ENCODE measurements at places on chromosomes 4 and X. TPM values are rescaled to one million over a fixed set of nuclear protein-coding genes. Genes with fewer than 3 reads are reported as not detected.

DNA sequence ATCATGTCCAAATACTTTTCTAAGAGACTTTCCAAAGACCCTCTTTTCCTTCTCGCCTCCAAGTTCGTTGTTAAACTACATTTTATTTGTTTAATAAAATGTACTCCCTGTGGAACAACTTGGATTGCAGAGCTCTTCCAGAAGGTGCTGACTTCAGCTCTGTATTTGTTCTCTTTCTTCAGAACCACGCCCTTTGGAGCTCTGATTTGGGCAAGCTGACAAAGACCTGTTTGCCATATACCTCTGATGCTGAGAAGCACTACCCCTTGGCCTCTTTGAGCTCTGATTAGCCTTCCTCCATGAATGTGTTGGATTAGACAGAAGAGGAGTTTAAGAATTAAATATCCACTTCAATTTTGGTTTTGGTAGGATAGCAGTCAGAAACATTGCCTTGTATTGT lies 815.1 kb upstream of the POU3F4 start:
- no peak for DNase-seq

The GYPE gene
- total RNA-seq, result 0.29 TPM

DNA sequence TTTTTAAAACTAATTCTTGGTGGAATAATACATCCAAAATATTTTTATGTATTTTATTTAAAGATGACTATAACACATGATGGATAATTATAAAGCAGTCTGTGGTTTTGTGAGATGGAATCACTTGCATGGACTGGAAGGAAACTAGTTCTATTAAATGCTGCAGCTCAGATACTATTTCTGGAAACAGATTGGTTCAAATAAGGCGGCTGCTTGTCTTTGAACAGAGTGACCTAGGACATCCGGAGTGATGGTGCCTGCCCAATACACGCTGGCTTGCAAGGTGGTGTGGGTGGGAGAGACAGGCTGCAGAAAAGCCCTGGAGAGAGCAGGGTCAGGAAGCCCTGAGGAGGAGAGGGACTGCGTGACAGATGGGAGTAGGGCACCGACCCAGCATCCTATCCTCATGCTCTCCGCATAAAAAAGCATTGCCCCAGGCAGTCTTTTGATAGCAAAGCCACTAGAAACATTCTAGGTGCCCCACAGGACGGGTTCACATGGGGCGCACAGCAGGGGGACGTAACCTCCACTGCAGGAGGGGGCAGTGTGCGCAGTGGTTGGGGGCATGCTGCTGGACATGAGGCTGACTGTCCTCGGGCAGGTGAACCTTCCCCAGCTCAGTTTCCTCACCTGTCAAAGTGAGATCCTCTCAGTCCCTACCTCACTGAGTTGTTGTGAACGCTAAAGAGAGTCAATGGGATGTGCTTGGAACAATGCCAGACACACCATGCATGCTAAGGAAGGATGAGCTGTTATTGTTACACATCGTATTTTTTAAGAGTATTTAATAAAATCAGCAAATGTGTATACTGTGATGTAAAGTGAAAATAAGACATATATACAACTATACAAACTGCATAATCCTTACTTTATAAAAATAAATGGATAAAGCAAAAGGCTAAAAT lies 71.3 kb downstream of the EVC2 start:
- DNase-seq, result no peak

DNA sequence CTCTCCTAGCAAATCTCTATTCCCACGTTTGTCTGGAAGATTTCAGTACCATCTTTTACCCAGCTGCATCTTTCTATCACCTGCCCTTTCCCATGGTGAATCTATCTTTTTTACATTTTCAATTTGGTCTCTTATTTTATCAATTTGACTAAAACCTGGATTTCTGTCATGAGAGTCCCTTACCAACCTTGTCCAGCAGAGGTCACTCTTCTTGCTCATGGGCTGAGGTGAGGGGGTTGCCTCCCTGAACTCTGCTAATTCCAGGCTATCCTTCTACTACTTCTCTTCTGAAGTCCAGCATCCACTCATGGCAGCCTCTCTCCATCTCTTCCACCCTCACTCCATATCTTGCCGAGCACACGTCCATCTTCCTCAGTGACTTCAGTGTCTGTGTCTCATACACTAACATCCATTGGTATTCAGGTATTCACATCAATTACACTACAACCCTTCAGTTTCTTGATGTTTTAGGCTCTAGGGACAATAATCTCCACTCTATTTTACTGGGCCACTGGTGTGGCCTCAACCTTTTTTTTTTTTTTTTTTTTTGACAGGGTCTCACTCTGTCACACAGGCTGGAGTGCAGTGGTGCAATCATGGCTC lies 17.8 kb upstream of the ZNF827 start:
- DNase-seq, result no peak

GRCh38 chr4:2194496-2194895 lies 47.4 kb downstream of the HAUS3 start:
- no peak for DNase-seq

The GAB3 gene
- 8.0 TPM for total RNA-seq

The PITX2 gene
- not detected for total RNA-seq

DNA sequence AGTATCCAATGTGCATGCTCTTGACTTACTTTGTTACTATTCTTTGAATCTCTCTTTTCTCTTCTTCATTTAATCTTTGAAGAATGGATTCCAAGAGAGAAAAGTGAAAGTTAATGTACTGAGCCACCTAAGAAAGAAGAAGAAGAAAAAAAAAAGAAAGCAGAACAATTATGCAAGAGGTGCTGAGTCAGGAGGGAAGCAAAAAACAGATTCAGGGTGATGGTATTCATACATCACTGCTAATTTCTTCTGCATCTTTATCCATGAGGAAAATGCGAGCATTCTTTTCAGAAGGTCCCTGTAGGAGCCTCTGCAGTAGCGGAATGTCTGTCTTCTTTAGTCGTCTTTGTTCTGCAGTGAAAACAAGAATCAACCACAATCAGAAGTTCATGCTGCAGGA lies 43.9 kb downstream of the RASSF6 start:
- DNase-seq, result no peak

The CABS1 gene
- total RNA-seq, result not detected

GRCh38 chr4:8589823-8590545 lies 2.6 kb upstream of the CPZ start:
- no peak for DNase-seq

DNA sequence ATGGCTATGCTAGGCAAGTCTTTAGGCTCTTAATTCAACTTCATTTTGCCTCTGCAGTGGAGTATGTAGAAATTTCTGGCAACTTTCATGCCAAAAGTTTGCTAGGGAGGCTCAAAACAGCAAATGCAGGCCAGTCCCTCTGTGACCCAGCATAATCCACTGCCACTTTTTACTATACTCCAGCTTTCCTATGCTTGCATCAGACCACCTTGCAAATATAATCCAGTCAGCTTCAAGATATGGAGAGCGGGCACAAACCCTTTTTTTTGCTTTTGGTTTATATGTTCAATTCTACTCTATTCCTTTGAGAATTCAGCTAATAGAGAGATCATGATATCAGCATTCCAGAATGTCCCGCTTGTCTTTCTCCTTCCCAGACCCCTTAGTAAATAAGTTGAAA lies 192.0 kb upstream of the PABPC4L start:
- no peak for DNase-seq
